ENCODE measurements at places on chromosomes 7 and 10.

DNA sequence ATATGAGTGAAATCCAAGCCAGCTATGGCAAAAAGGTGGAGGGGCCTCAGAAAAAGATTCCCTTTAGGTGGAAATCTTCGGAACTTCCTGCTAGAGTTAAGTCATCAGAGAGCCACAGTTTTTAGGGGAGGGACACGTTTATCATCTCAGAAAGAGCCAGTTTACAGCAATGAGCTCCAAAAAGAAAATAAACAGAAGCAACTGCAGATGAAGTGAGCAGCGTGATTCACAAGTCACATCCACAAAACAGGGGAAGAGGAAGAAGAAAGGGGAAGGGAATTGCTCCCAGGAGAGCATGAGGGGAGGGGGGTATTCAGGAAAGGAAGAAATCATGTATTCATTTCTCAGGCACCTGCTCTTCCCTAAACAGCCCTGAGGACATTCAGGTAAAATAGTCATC lies 156.2 kb upstream of the FOXK1 start:
- no peak for DNase-seq

DNA sequence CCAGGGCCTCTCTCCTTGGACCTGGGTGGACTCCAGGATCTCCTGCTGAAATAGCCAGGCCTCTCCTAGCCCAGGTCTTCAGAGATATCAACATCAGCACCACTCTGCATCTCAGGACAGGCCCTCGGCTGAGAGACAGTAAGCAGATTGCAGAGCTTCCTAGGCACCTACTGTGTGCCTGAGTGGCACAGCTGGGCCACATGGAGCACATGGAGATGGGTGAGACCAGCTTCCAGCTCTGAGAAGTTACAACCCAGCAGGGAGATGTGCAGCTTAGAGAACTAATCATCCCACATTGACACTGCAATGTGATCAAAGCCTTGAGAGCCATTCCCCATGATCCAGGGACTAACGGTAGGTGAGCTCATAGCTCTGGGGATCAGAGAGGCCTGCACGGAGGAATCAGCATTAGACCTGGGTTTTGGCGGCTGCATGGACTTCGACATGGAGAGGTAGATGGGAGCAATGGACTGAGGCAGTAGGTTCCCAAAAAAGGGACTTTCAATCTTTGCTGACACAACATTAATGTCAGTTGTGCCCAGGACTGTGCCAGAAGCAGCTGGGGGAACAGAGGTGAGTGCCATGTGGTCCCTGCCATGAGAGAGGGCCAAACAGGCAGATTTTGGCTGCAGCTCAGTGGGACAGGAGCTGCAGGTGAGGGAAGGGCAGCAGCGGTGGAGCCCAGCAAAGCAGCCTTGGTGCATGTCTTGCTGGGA lies 76.0 kb upstream of the LEP start:
- no peak for DNase-seq

- no peak for DNase-seq
These were observed 296.3 kb upstream of the ZMIZ1 start for GRCh38 chr10:78772486-78772885.

DNA sequence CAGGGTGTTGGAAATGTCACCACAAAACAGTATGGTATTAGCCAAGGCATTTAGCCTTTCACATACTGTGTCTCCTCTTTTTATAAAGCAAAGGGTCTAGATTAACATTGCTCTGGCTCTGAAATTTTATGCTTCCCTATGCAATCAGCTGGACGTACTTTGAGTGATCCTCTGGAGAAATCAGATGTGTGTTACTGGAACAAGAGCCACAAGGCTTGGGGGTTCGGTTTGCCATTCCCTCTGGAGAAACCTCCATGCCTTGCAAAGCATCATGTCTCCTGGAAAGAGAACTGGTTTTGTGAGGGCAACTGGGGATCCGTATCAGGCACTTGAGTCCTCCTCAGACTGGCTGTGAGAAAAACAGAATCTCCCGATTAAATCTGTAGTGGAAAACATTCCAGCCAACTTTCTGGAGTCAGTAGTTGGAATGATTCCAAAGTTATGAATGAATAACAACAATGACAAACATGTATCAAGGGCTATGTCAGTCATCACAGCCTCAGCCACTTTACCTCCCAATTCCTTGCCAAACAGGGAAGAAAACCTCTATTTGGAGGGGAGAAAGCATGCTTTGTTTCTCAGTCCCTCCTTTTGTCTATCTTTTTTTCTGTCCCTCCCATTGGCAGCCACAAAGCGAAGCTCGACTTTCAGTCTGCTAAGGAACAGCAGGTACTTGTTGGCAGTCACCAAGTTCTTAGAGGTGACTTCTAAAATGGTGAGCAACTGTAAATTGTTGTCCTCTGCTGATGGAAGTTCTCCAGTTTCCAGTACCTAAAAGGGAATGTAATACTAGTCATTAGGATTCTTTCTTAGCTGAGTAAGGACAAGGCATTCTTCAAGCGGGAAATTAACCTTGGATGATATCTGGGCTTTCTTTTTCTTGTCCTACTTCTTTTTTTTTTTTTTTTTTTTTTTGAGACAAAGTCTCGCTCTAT lies 864.8 kb upstream of the AUTS2 start:
- DNase-seq: no peak

DNA sequence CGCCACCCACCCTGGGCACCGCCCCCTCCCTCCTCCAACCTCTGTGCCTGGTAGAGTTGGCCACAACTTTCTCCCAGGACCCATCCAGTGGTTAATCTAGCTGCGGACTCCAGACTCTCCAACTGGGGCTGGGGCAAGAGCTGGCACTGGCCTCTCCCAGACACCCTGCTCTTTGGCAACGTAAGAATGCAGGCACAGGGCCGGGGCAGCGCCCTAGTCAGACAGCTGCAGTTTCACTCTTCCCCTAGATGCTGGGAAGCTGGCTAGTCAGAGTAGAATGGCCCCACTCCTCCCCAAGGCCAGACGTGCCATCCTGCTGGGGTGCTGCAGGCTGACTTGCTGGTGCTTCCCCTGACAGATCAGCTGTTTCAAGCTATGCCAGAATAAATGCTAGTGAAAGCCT lies 22.1 kb downstream of the HSPA12A start:
- DNase-seq: no peak

DNA sequence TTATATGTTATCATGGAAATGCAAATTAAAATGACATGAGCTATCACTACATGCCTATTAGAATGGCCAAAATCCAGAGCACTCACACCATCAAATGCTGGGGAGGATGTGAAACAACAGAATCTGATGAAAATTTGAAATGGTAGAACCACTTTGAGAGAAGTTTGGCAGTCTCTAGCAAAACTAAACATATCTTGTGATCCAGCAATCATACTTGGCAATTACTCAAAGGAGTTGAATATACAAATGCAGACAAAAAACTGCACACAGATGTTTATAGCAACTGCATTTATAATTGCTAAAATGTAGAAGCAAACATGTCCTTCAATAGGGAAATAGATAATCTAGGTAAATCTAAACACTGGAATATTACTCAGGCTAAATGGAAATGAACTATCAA lies 1164.9 kb downstream of the DNAJB9 start:
- no peak for DNase-seq

DNA sequence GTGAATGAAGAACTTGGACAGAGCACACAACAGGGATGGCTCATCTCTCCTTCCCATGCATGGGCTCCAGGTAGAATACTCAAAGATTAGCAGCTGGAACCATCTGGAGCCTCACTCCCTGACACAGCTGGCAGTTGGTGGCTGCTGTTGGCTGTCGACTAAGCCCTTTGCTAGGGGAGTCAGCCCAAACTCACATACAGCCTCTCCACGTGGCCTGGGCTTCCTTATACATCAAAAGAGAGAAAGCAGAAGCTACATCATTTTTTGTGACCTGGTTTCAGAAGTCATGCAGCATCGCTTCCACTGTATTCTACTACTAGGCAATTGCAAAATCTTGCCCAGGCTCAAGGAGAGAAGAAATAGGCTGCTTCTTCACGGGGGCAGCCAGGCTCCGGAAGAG lies 24.4 kb downstream of the ASNS start:
- DNase-seq: no peak

DNA sequence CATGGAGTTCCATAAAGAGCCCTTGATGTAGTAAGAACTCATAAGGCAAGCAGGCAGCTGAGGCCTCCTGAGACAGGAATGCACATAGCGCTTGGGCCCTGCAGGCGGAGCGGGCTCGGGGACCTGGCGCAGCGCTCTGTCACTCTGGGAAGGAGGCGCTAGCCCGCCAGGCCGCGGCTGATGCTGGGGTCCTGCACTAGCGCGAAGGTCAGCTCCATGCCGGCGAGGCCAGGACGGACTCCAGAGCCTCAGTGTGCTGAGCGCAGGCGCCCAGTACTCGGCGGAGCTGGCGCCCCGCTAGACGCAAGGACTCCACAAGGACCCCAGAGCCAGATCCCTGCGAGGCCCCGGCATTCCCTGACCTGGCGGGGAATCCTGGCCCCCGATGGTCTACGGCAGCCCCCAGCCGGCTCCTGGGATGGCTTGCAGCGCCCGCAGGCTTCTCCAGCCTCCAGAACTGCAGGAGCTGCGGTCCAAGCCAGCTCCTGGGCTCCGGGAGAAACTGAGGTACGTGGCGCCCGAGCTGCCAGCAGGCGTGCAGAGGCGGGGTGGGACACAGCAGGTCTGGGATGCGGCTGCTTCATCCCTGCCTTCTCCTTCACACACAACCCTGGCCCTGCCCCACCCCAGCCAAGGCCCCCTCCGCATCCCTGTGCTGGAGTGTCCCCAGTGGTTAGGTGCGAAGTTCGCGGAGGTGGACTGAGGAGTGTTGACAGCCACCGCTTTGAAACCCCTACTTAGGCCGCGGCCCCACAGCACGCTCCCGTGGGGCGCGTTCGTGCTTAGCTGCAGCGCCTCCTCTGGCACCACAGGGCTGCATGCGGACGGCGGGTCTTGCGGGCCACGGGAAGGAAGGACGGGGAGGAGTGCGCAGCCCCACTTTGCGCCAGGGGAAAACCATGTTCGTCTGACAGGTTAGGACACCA lies 761.5 kb upstream of the POM121L12 start:
- DNase-seq: no peak

- no peak for DNase-seq
These were observed 38.6 kb downstream of the ZCCHC24 start for GRCh38 chr10:79406683-79407422.

DNA sequence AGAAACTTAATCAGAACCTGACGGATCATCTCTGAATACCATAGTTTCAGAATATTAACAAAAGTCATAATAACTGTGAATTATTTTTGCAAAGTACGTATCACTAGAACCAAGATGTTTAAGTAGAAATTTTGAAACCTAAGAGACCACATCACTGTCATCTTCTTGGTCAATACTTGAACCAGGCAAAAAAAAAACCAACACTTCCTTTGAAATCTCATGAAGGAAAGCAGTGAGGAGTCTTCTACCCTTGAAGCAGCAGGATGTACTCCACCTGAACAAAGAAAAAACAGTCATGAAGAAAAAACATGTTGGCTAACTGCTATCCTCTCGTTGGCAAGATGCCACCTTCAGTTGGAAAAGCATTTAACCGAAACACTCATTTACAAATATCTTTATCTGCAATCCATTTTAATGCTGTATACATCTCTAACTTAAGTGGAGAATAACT lies 82.4 kb downstream of the SRPK2 start:
- peak; percentile 35 for DNase-seq

DNA sequence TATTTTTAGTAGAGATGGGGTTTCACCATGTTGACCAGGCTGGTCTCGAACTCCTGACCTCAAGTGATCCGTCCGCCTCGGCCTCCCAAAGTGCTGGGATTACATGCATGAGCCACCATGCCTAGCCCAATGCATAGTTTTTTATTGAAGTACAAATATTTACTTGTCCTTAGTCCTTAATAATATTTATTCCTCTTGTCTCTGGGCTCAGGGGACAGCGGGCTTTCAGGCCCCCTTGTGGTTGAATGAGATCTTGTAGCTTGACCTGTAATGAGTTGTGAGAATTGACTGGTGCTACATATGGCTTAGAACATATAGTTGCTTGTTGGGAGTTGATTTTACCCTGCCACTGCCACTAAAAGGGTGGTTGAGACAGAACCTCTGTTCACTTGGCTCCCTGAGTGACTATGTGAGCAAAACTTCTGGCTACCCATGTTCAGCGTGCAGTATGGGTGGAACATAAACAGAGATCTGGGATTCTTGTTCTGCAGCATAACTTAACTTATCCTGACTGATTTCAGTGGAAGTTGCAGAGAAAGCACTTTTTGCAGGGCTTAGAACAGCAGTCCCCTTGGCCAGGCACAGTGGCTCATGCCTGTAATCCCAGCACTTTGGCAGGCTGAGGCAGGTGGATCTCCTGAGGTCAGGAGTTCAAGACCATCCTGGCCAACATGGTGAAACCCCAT lies 14.9 kb downstream of the CCL26 start:
- peak; percentile 78 for DNase-seq

- DNase-seq: no peak
These were observed 30.8 kb upstream of the NME8 start for GRCh38 chr7:37817591-37817960.

GRCh38 chr7:120441850-120442249 lies 168.9 kb downstream of the KCND2 start:
- no peak for DNase-seq

GRCh38 chr10:92240289-92241157 lies 50.4 kb downstream of the CPEB3 start:
- peak; percentile 79 for DNase-seq

GRCh38 chr7:101179117-101179516 lies 976 bp downstream of the NAT16 start:
- no peak for DNase-seq

DNA sequence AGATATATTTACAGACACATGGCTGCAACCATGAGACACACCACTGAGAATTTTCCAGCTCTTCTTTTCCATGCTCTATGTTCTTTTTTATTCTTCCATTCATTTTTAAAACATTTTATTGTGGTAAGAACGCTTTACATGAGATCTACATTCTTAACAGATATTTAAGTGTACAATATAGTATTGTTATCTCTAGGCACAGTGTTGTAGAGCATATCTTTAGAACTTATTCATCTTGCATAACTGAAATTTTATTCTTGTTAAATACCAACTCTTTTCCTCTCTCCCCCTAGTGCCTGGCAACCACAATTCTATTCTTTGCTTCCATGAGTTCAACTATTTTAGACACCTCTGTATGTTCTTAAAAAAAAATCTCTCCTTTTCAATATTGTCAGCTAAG lies 67.1 kb upstream of the HABP2 start:
- no peak for DNase-seq

DNA sequence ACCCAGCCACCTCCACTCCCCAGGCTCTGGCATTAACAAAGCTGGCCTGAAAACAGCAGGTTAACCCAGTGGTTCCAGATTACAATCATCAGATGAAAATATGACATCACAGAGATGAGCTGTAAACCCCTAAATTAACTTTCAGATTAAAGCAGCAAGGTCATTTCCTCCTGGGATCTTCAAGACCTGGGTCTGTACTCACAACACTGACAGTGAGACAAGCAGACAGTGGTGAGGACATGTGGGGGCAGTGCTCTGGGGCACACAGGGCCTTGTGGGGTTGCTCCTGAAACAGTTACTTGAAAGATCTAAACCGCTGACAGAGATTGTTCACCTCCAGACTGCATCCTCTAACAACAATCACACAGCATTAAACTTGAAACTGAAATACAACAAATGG lies 134.1 kb downstream of the ZNF438 start:
- no peak for DNase-seq

Measured in choroid plexus epithelial cell (primary cell).